ENCODE measurements at places on chromosomes 12 and 14. TPM values are rescaled to one million over a fixed set of nuclear protein-coding genes. Genes with fewer than 3 reads are reported as not detected.

The LGR5 gene
- not detected for total RNA-seq

DNA sequence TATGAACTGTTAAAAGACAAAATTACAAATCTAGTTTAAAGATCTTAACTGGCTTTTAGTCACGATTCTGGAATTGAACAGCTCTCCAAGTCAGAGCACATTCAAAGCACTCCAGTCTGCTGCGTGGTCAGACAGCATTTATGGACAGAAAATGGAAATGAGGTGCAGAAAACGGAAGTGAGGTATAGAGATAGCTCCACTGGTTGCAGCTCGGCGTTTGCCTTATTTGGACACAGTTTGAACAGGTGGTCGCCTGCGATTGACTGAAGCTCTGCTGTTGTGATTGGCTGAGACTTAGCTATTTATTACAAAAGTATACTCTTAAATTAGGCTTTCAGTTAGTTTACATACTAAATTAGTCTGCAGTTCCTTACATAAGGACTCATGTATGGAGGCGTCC is 28.3 kb downstream of the TRIM9 start:
- no peaks in the 10 kb centered on the region for H3K36me3 ChIP-seq
- no peaks in the 10 kb centered on the region for H3K4me1 ChIP-seq
- DNase-seq = no peak
- H3K27ac ChIP-seq = no peak overlapping the region

- H3K27ac ChIP-seq = no peak overlapping the region
- no peaks in the 10 kb centered on the region for H3K36me3 ChIP-seq
- no peaks in the 10 kb centered on the region for H3K27me3 ChIP-seq
- no peaks in the 10 kb centered on the region for H3K4me1 ChIP-seq
- DNase-seq = no peak
Measured at GRCh38 chr14:99809859-99810558, 16.8 kb downstream of the EML1 start.

- no peak overlapping the region for H3K4me3 ChIP-seq
- no peaks in the 10 kb centered on the region for H3K4me1 ChIP-seq
- no peak for DNase-seq
- no peak overlapping the region for H3K27ac ChIP-seq
- no peaks in the 10 kb centered on the region for H3K36me3 ChIP-seq
- H3K27me3 ChIP-seq = peaks cover 68% of the 10 kb centered on the region
Measured at GRCh38 chr12:6819106-6820030, 2.3 kb upstream of the GPR162 start.

- no peak for DNase-seq
- H3K27ac ChIP-seq = no peak overlapping the region
- no peaks in the 10 kb centered on the region for H3K27me3 ChIP-seq
Measured at GRCh38 chr12:104482113-104482512, 25.4 kb downstream of the CHST11 start.

DNA sequence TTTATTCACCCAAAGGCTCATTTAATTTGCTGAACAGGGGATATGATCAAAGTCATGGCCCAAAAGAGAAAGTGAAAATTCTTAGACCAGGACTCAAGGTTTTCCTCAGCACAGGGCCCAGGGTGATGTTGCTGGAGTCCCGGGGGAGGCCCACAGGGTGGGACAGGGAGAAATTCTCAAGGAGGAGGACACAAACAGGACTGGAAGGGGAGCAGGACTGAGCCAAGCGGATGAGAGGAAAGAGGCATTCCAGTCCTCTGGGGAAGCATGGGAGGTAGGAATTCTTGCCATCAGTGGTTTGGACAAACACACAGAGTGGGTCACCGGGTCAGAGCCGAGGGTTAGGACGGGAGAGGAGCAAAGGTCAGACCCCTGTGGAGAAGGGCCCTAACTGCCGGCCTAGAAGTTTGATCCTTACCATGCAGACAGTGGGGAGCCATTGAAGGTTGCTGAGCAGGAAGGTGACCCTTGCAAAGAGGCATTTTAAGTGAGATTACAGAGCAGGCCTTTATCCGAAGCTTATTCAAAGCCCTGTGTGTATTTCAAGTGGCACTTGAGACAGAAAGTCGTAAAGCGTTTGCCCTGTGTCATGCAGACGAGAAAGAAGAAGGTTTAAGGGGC is 68.4 kb upstream of the PTGR2 start:
- no peak for DNase-seq
- H3K36me3 ChIP-seq = no peaks in the 10 kb centered on the region
- no peak overlapping the region for H3K4me3 ChIP-seq
- peaks cover 31% of the 10 kb centered on the region for H3K4me1 ChIP-seq
- no peak overlapping the region for H3K27ac ChIP-seq
- no peaks in the 10 kb centered on the region for H3K27me3 ChIP-seq

- H3K36me3 ChIP-seq = no peaks in the 10 kb centered on the region
Measured at GRCh38 chr14:77185093-77185465, 3.5 kb downstream of the TMEM63C start.

The PLCZ1 gene
- total RNA-seq = not detected

The COL2A1 gene
- not detected for total RNA-seq

The MIPOL1 gene
- total RNA-seq = 13.1 TPM

The CDK17 gene
- 22.5 TPM for total RNA-seq

- H3K4me1 ChIP-seq = peaks cover 17% of the 10 kb centered on the region
- H3K36me3 ChIP-seq = no peaks in the 10 kb centered on the region
- no peak overlapping the region for H3K27ac ChIP-seq
- DNase-seq = peak; percentile 84
Measured at GRCh38 chr14:76773188-76773885, 12.1 kb downstream of the VASH1 start.

DNA sequence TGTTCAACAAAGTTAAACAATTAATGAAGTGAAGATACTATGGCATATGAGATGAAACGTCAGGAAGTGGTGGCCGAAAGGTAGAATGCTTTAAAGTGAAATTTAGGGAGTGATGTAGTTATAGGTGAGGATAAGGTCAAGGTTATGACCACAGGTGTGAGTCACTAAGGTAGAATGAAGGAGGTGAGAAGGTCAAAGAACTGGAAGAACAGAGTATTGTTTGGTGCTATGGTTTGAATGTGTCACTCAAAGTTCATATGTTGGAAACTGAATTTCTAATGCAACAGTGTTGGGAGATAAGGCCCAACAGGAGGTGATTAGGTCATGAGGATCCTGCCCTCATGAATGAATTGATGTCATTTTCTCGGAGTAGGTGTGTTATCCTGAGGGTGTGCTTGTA is 293.6 kb downstream of the NELL2 start:
- H3K4me3 ChIP-seq = no peak overlapping the region
- no peak overlapping the region for H3K27ac ChIP-seq
- no peaks in the 10 kb centered on the region for H3K27me3 ChIP-seq
- H3K36me3 ChIP-seq = no peaks in the 10 kb centered on the region
- no peak for DNase-seq

The OTUB2 gene
- total RNA-seq = 0.55 TPM

The ZFHX2 gene
- 5.3 TPM for total RNA-seq

The TEX52 gene
- not detected for total RNA-seq

The MYBPC1 gene
- not detected for total RNA-seq

GRCh38 chr12:67354322-67354721 is 85.2 kb downstream of the CAND1 start:
- no peaks in the 10 kb centered on the region for H3K27me3 ChIP-seq
- H3K36me3 ChIP-seq = no peaks in the 10 kb centered on the region
- DNase-seq = no peak
- H3K27ac ChIP-seq = no peak overlapping the region

GRCh38 chr14:59292921-59293534 is 104.6 kb downstream of the DAAM1 start:
- H3K4me1 ChIP-seq = peaks cover 10% of the 10 kb centered on the region
- no peak overlapping the region for H3K4me3 ChIP-seq
- H3K36me3 ChIP-seq = peaks cover 8% of the 10 kb centered on the region
- no peaks in the 10 kb centered on the region for H3K27me3 ChIP-seq
- H3K27ac ChIP-seq = no peak overlapping the region
- DNase-seq = no peak

The TUNAR gene
- total RNA-seq = not detected

The CIT gene
- 73.9 TPM for total RNA-seq

DNA sequence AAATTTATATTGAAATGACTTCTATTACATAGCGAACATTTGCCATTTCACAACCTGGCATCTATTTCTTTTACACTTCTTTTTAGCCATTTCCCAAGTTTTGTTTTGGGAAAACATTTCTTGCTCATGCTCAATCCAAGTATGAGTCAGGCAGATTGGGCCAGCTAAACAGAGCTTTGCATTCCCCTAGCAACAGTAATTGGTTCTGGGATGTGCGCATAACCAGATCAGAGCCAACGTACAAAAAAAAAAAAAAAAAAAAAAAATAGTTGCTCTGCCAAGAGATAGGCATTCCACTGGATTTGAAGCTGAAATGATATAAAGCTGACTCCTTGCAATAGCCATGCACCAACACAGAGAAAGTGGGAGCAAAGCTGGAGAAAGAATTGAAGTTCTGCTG is 37.5 kb downstream of the PLCZ1 start:
- no peak for DNase-seq
- no peaks in the 10 kb centered on the region for H3K36me3 ChIP-seq
- H3K27ac ChIP-seq = no peak overlapping the region

DNA sequence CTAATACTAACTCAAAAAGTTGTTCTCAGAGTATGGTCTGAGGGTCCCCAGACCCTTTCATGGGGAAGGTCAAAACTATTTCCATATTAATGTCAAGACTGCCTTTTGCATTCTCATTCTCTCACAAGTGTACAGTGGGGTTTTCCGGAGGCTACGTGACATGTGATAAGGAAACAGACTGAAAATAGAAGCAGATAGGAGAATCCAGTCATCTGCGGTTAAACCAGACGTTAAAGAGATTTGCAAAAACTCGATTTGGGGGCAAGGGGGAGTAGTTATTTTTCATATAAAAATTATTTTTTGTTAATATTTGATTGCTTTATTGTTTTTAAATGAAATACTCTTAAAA is 1.0 kb upstream of the NAP1L1 start:
- H3K4me3 ChIP-seq = peak overlapping the region; percentile 98
- H3K36me3 ChIP-seq = peaks cover 21% of the 10 kb centered on the region
- H3K27me3 ChIP-seq = no peaks in the 10 kb centered on the region
- H3K4me1 ChIP-seq = peaks cover 25% of the 10 kb centered on the region

DNA sequence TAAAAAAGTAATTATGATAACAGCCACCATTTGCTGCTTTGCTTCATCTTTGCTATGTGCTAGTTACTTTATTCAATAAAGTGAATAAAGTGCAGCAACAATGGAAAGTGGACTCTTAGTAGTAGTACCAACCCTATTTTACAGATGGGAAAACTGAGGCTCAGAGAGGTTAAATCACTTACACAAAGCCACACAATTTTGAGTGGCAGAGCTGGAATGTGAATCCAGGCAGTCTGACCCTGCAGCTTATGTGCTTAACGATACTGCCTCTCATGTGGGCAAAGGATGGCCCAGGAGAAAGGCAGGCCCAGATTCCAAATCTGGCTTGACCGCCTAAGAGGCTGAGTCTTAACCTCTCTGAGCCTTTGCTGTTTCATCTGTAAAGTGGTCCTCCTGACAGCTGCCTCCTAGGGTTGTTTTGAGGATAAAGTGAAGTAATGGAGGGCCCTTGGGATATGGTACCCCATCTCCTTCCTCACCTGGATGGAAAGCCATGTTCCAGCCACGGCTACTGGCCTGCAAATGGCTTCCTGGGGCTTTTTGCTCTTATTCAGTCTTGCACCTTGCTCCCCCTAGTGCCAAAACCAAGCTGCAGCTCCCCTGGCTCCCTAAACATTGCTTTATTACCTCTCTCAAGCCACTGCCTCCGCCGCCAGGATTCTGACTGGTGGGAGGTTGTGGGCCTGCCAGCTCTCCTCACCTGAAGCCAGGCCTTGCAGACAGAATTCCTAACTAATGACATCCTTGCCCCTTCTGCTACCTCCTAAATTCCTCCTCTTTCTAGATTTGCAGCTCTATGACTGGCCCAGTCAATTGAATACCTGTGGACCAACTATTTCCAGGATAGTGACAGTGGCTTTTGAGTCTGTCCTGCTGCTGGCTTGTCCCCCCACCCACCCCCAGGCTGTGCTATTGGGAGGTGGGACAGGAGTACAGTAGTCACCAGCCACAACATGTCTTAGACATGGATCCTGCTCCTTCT is 283.3 kb upstream of the PWP1 start:
- H3K27ac ChIP-seq = no peak overlapping the region
- H3K4me1 ChIP-seq = peaks cover 14% of the 10 kb centered on the region
- H3K27me3 ChIP-seq = no peaks in the 10 kb centered on the region
- no peaks in the 10 kb centered on the region for H3K36me3 ChIP-seq

DNA sequence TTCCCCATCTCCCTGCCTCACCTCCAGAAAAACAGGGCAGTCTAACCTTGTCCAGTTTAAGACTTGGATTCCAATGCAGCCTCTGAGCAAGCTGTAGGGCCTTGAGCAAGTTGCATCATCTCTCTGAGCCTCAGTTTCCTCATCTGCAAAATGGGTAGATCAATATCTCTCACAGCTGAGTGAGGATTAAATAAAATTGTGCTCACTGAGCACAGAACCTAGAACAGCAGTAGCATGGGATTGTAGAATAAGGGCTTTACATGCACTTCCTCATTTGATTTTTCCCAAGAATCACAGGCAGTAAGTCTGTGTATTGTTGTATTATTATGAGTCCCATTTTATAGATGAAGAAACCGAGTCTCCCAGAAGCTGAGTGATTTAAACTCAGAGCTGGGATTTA is 2.0 kb downstream of the DTX1 start:
- no peaks in the 10 kb centered on the region for H3K4me1 ChIP-seq
- peaks cover 80% of the 10 kb centered on the region for H3K27me3 ChIP-seq
- H3K27ac ChIP-seq = no peak overlapping the region
- H3K4me3 ChIP-seq = no peak overlapping the region
- no peak for DNase-seq

GRCh38 chr14:76829013-76829365 is 2.8 kb downstream of the LRRC74A start:
- H3K4me3 ChIP-seq = no peak overlapping the region
- H3K27ac ChIP-seq = no peak overlapping the region
- H3K27me3 ChIP-seq = peaks cover 96% of the 10 kb centered on the region
- no peaks in the 10 kb centered on the region for H3K36me3 ChIP-seq
- no peak for DNase-seq
- H3K4me1 ChIP-seq = no peaks in the 10 kb centered on the region

DNA sequence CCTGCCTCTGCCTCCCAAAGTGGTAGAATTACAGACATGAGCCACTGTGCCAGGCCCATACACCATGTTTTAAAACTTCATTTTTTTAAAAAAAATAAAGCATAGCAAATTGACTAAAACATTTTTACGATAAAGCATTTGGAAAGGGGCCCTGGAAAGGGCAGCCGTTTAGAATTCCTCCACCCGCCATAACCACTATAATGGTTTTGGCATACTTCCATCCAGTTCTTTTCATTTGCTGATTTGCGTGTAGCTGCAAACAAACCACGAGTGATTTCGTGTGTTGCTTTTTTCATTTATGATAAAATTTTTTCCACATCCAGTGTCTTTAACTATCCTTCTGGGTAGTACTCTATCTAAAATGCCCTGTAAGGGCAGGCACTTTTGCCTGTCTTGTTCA is 91.8 kb upstream of the RIN3 start:
- H3K4me1 ChIP-seq = peaks cover 16% of the 10 kb centered on the region
- H3K27ac ChIP-seq = no peak overlapping the region
- H3K36me3 ChIP-seq = no peaks in the 10 kb centered on the region
- H3K27me3 ChIP-seq = no peaks in the 10 kb centered on the region
